ENCODE measurements at places on chromosomes 5 and 9.

DNA sequence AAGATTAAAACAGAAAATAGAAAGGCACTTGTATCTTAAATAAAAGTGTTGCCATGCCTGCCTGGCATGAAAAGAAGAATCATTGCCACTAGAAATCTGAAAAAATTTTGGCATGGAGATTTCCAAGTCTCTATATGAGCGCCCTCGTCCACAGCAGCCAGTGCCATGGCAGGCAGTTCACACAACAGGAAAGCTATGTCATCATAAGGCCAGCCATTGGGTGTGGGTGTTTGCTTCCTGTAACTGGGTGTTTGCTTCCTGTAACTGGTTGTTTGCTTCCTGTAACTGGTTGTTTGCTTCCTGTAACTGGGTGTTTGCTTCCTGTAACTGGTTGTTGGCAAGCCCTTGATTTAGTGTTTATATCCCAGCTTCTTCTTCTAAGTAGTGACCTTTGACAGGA is 446.7 kb downstream of the IRX1 start:
- no peak for DNase-seq

DNA sequence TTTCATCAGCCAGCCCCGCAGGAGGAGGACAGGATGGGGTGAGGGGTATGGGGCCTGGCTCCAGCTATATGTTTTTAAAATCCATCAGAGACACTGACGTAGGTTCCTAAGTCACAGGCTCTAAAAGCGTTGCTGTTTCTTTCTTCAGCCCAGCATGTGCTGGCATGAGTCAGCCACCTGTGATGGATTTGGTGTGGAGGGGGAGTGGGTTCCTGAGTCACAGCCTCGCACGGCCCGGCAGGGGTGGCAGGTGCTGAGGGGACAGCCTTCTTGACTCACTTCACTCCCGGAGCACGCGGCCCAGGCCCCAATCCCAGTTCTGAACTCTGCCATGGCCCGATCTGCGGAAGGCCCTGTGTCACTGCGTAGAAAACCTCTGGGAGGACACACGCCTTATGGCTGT is 38.8 kb upstream of the RPL26L1 start:
- no peak for DNase-seq

DNA sequence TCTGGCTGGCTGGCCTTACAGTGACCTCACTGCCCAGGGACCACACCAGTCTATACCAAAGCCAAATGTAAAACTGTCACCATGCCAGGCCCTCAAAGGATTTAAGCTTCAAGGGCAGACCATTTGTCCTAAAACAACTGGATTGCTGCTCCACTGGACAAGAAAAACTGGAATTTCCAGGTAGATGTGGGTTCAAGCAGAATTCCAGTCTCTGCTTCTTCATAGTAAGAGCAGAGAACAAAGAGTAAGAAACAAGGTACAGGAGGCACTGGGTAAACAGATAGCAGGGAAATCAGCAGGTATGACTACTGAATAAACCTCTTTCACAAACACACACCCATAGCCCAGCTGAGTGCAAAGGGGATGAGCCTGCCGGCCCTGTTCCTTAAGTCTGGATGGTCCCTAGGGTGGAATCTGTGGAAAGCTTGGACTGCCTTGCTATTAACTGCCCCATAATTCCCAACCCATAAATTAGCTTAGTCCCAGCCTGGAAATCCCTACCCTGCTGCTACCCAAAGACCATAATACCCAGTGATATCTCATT is 5.5 kb downstream of the B4GALT1 start:
- no peak for DNase-seq

DNA sequence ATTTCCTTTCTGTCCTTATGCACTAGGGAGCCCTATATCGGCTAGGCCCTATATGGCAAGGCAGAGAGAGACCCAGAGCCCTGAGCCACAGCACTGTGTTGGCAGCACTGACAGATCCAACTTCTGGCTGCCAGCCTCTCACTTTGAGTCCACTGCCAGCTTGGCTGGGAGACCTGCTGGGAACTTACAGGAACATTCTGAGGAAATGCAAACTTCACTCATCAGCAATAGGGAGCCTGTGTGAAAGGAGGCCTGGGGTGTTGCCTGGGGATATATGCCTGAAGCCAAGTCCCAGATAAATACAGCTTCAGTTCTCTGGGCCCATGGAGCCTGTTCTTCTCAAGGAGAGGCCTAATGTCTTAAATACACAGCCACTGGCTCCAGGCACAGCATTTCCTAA is 78.0 kb downstream of the ADRB2 start:
- DNase-seq: no peak

Measured in activated CD4-positive, alpha-beta T cell treated with anti-CD3 and anti-CD28 coated beads, Interleukin-2, amount 50 U/mL, for 48 hours (primary cell).